ENCODE measurements at places on chromosomes 4 and X.

DNA sequence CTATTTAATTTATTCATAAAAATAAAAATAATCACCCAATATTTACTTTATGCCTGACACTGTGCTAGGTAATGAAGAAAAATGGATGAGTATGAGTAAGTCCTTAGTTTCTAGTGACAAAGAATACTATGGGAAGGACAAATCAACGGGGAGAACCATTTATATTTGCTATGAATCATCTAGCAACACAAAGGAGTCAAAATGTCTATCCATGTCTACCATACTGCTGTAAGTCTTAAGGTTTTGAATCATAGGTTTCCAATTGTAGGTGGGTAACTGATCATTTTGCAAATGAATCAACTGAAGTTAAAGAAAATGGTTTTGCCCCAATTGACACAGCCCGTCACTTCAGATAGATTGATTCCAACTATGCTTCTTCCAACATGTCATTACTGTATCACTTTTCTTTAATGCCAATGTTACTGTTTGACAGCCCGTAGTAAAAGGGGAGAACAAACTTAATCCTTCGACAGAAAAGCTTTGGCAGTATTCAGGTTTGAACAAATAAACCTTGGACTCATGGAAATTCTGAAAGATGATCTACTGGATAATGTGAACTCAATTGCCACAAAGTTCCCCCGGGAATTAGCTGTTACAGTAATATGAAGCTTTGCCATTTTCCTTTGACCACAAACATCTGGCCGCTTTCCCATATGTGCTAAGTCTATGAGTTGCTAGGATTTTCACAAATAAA, 3.2 kb downstream of the TDO2 start:
- DNase-seq: no peak

DNA sequence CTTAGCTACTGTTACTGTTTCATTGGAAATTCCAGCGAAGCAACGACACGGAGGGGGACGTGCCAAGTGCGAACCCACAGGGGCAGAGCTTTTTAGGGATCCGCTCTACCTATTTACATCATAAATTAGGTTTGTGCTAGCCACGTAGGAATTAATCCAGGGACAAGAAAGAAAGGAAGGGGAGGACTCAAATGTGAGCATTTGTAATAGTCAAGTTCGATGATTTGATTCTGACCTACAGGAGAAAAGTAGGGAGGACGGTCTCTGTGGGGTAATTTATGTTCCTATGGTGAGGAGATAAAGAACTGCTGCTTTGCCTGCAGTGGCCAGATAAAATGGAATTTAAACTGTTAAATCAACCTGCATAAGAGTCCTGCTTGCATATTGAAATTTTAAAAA, 1.7 kb downstream of the INTS6L start:
- DNase-seq: no peak

- no peak for DNase-seq
These were observed 77.0 kb downstream of the PALLD start for GRCh38 chr4:168573870-168574269.

GRCh38 chr4:5991405-5991804, 26.8 kb downstream of the C4orf50 start:
- no peak for DNase-seq

GRCh38 chrX:21632027-21632426, 26.1 kb downstream of the KLHL34 start:
- no peak for DNase-seq

Measured in activated T-cell treated with anti-CD3 and anti-CD28 coated beads for 4 hours (primary cell).